ENCODE measurements at places on chromosomes 4 and X.
A peak's percentile ranks its signal among the peaks of the same experiment; 100 is the strongest.

GRCh38 chr4:185004562-185005218 lies 13.6 kb upstream of the HELT start:
- DNase-seq = no peak

DNA sequence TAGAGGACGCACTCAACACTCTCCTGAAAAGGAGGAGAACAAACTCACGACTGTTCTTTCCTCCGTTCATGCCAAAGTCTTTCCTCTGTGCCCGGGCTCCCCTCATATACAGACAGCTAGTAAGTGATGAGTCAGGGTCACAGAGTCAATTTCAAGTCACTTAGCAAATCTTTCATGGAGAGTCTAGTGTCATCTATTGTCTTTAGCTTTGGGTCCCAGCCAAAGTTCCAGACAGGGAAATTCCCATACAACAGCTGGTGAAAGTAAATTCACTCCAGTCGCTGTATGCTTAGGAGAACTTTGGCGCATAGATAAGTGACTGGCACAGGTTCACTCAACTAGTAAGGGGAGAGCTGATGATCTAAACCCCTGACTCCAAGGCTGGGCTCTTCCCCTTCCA lies 226.5 kb downstream of the MID1 start:
- no peak for DNase-seq

GRCh38 chr4:139921429-139922184 lies 232.4 kb downstream of the MAML3 start:
- DNase-seq = no peak

DNA sequence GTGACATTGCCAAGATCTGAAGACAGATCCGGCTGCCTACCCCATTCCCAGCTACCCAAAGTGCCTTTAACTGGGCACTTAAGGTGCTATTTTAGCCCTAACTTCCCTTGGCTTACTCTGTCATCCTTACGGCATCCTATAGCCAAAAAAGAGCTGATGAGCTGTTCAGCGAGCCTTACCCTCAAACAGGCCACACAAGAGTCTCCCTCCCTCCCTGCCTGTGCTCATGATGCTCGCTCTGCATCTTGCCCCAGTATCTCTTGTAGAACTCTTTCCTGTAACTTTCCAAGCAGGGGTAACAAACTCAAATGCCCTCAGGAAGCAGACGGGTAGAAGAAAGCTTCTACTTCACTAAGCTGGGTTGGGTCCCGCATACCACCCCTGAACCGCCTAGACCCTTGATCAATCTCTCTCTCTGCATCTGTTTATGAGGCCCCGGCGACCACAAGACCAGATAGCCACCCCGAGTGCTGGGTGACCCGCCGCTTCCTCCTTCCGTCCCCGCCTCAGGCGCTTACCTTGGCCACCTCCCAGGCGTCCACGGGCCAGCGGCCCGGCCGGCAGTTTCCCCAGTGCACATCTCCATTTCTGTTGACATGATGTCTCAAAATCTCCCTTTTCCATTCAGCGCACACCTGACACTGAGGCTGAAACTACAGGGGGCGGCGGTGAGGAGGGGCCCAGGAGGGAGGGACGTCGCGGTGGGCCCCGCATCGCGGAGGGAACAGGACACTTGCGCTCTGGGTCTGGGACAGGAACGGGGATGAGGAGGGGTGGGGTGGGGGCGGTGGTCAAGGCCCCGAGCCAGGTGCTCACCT lies 663 bp downstream of the CXorf38 start:
- DNase-seq = peak; percentile 25

DNA sequence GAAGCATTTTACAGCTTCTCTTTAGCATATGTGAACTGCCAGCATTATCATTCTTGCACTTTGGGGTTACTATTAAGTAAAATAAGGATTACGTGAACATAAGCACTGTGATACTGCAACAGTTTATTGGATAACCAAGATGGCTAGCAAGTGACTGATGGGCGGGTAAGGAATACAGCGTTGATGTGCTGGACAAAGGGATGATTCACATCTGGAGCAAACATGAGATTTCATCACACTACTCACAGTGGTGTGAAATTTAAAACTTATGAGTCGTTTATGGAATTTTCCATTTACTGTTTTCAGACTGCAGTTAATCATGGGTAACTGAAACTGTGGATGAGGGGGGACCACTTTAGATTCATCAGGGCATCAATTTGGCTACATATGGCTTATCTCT lies 16.0 kb downstream of the NBDY start:
- no peak for DNase-seq

- DNase-seq = no peak
Observed at GRCh38 chrX:20061855-20062254, 54.9 kb downstream of the MAP7D2 start.

DNA sequence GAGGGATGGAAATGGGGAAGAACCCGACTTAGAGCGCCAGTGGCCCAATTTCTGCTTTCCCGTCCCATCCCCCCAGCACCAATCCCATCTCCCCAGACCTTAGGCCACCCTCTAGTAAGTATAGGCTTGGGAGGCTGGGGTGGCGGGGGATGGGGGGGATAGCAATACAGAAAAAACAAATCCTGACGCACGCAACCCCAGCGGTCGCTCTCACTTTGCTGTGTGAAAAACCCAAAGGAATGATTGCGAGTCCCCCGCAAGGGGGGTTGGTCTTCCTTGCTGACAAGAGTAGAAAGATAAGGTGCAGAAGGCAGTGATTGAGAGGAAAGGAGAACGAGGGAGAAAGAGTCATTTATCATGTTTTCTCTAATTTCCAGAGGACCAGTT lies 863 bp downstream of the CPE start:
- DNase-seq = no peak

- no peak for DNase-seq
Observed at GRCh38 chr4:14831416-14831815, 170.9 kb upstream of the CPEB2 start.

- no peak for DNase-seq
Observed at GRCh38 chr4:162392946-162393345, 229.1 kb upstream of the FSTL5 start.

DNA sequence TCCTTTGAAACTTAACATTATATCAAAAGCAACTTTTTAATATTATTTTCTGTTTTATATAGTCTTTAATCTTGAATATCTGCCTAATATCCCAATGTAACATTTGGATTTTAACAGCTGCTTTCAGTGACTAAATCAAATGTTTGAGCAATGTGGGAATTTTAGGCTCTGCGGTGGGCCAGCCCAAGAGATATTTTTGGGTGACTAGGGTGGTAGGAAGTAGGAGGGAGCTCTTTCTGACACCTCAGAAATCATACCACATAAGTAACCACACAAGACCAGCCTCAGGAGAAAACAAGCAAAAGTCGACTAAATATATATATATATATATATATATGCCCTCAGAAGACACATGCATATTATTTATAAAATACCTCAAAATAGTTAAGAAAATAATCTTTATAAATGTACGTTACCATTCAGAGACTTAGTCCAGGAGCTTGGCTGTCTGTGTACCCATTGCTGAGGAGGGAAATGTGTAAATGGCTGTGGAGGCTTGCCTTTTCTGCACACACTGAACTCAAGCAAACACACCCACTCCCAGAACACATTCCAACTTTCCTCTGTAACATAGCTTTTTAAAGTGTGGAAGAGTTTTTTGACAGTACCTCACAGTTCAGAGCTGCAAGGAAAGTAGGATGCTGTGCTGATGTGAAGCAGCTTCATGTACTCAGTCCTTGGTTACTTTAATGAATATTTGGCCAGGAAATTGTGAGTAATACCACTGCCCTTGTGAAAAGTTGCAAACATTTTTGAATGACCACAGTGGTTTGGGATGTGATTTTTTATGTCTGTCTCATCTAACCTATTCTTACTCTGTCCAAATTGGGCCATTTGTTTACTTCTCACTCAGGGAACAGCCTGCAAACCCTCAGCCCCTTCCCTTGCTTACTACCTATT lies at the start of gene RTL3:
RTL3 (minus strand) TSS at position 484 of the 900 bp plus-strand sequence. CDS start 908 bp downstream, outside the sequence.
- DNase-seq = peak; percentile 5

DNA sequence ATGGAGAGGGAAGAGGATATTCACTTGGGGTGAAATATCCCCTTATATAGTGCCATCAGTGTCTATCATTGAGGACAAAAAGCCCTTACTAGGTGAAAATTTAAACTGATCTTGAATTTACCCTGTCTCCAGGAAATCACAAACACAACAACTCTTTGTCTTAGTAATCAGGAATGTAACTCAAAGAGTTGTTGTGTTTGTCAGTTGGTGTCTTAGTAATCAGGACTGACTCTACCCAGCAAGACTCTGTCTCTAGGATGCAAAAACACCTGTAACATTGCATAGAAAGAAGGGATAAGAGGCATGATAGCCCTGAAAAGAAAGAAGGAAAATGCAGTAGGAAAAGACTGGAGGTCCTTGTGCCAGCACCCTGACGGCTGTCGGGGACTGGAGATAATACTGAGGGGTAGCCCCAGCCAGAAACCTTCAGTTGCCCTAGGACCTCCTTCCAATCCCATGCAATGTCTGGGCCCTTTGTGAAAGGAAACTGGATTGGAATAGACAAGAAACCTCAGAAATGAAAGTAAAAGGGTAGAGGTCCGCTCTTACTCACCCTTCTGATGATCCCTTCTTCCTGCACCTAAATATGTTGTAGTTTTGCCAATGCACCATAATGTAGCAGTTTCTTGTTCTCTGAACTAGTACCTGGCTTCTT lies 45.3 kb downstream of the HMGB2 start:
- DNase-seq = no peak

DNA sequence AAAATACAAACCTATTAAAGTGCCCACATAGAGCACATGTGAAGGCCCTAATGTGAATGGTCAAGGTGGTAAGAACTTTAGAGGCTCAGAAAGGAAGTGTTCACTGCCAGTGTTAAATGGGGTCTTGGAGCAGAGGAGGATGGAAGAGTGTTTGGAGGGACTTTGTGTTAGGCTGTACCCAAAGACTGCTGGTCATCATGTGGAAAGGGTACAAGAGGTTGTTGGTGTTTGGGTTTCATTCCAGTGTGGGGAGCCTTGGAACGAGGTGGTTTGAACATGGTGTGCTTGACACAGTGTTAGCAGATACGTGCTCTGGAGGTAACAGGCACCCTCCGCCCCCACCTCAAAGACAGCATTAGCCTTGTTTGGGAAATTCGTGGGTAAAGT lies 73.1 kb downstream of the RAPGEF2 start:
- no peak for DNase-seq

DNA sequence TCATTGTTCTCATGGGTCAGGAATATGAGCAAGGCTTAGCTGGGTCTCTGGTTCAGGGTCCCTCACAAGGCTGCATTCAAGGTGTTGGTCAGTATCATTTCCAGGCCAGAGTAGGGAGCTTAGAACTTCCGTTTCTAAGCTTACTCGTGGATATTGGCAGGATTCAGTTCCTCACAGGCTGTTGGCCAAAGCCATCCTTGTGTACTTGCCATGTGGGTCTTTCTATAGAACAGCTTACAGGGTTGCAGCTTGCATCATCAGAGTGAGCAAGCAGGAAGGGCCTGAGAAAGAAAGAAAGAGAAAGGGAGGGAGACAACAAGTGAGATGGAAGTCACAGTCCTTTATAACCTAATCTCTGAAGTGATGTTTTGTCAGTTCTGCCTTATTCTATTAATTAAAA lies 5.1 kb upstream of the LIMCH1 start:
- no peak for DNase-seq

DNA sequence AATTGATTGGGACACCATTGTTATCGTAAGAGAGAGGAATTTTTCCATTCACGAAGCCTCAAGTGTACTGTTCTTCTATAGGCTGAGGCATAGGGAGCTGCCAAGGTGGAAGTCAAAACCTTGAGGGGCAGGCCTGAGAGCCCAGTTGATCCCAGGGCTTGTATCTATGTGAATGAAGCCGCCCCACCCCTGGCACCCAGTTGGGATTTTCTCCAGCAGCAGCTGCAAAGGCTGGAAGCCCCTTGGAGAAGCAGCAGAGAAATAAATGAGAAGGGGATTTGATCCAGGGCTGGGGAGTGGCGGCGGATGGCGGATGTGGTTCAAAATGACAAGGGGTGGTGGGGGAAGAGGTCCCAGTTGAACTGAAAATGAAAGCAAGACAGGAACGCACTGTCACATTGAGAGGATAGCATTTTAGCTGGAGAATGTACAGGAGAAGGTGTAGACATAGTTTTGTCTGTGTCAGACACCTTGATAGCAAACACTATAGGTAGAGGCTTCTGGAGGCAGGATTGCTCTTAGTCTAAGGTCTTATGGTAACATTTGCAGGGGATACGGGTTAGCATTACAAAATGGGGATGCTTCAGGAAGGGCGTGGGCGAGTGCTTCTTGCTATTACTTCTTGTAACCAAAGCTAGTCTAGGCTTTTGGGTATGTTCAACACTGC lies 32.6 kb downstream of the DOCK11 start:
- peak; percentile 69 for DNase-seq

GRCh38 chrX:37755025-37755424 lies 24.8 kb upstream of the CYBB start:
- peak; percentile 48 for DNase-seq

GRCh38 chr4:176844448-176844847 lies 51.7 kb upstream of the VEGFC start:
- DNase-seq = no peak

DNA sequence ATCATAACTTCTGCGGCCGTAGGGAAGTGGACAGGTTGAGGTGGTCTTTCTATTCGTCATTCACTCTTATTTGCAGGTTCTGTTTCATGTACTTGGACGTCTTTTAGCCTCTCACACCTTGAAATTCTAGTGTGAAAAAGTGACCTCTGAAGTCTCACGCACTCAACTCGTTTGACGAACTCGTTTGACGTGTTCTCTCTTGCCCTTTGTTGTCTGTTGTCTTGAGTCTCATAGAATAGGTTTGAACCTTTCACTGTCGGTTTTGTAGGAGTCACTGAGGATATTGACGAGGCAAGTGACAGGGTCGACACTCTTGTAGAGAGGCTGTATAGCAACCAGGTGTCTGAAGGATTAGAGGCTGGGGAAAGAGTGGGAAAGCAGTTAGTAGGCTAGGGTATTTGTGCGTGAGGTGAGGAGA lies 1.1 kb upstream of the PGRMC2 start:
- peak; percentile 57 for DNase-seq

GRCh38 chrX:100381619-100382018 lies 28.5 kb downstream of the PCDH19 start:
- no peak for DNase-seq

- DNase-seq = no peak
Observed at GRCh38 chrX:63652086-63652765, 132.8 kb downstream of the ARHGEF9 start.

- no peak for DNase-seq
Observed at GRCh38 chr4:113784497-113785250, 23.1 kb upstream of the CAMK2D start.

DNA sequence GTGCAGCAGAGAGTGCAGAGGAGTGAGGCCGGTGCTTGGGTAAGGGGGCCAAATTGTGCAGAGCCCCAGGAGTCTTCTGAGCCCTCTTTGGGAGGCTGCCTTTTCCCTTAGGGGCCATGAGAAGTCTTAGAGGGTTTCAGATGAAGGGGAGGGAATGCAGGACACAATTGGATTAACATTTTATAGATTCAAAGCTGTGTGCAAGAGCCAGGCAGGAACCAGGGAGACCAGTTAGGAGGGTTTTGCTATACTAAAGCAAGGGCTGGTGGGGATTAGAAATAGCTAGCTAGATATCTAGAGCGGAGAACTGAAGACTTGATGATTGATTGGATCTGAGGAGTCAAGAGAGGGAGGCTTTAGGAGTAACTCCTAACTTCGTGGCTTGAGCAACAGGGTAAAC lies 49.5 kb upstream of the SETD7 start:
- DNase-seq = no peak

- DNase-seq = no peak
Observed at GRCh38 chrX:149682031-149682430, 29.8 kb upstream of the MAGEA11 start.

Measured in CD4-positive, alpha-beta T cell treated with Interleukin-17A for 1 hour (primary cell).